Naive thymus-derived CD4-positive, alpha-beta T cell (primary cell): ENCODE measurements at places on chromosomes 3 and 15. TPM values are rescaled to one million over a fixed set of nuclear protein-coding genes. Genes with fewer than 3 reads are reported as not detected.
A peak's percentile ranks its signal among the peaks of the same experiment; 100 is the strongest.

DNA sequence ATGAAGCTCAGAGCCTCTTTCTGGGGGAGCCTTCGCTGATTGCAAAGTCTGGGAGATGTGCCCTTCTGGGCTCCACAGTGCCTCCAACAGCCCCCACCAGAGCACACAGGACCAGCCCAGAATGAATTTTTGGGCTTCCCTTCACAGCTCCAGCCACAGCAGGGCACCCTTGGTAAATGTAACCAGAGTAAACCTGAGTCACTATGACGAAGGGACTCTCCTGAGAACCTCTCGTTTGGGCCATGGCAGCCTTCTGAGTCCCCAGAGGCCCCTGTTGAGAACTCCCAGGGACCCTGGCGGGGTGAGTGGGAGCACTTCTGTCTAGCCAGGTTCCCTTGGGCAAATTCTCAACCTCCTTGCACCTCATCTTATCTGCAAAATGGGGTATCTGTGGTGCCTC lies 20.8 kb downstream of the FAM3D start:
- H3K4me3 ChIP-seq = no peak overlapping the region
- DNase-seq = no peak
- no peaks in the 10 kb centered on the region for H3K36me3 ChIP-seq
- H3K27me3 ChIP-seq = no peaks in the 10 kb centered on the region
- H3K27ac ChIP-seq = no peak overlapping the region

GRCh38 chr3:39191773-39192172 lies 622 bp downstream of the XIRP1 start:
- no peaks in the 10 kb centered on the region for H3K36me3 ChIP-seq
- no peak for DNase-seq
- H3K27me3 ChIP-seq = no peaks in the 10 kb centered on the region
- peaks cover 5% of the 10 kb centered on the region for H3K4me1 ChIP-seq
- no peak overlapping the region for H3K4me3 ChIP-seq

GRCh38 chr3:12579905-12580304 lies 23.0 kb downstream of the MKRN2 start:
- H3K4me1 ChIP-seq = no peaks in the 10 kb centered on the region
- no peak overlapping the region for H3K27ac ChIP-seq
- DNase-seq = no peak
- H3K27me3 ChIP-seq = no peaks in the 10 kb centered on the region
- no peak overlapping the region for H3K4me3 ChIP-seq
- H3K36me3 ChIP-seq = peaks cover 19% of the 10 kb centered on the region

DNA sequence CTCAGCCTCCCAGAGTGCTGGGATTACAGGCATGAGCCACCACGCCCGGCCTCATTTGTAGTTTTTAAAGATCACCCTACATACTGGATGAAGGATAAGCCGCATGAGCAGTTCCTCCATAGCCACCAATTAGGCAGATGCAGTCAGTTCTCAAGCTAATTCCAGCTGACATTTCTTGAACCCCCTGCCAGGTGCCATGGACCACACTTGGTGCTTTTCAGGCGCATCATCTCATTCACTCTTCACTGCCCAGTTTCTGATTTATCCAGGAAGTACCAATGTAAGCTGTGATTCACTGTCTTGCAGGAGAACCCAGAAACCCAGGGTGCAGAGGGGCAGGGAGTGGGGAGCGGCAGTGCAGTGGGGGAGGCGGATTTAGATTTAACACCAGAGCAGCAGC lies 56.5 kb upstream of the RASA2 start:
- DNase-seq = no peak
- no peak overlapping the region for H3K4me3 ChIP-seq
- H3K27ac ChIP-seq = no peak overlapping the region
- H3K27me3 ChIP-seq = no peaks in the 10 kb centered on the region
- H3K4me1 ChIP-seq = peaks cover 5% of the 10 kb centered on the region
- H3K36me3 ChIP-seq = peaks cover 8% of the 10 kb centered on the region

- no peaks in the 10 kb centered on the region for H3K27me3 ChIP-seq
- peaks cover 17% of the 10 kb centered on the region for H3K4me1 ChIP-seq
- peak; percentile 49 for DNase-seq
- no peaks in the 10 kb centered on the region for H3K36me3 ChIP-seq
- peak overlapping the region; percentile 7 for H3K4me3 ChIP-seq
Measured at GRCh38 chr3:45907769-45908705, 21.7 kb downstream of the CCR9 start.

GABRR3 gene
- total RNA-seq = not detected
